Mesothelial cell of epicardium (in vitro differentiated cells): ENCODE measurements at places on chromosomes 2 and 18.

GRCh38 chr2:4963106-4963505, 729.1 kb upstream of the SOX11 start:
- H3K4me1 ChIP-seq = peaks cover 55% of the 10 kb centered on the region
- no peaks in the 10 kb centered on the region for H3K36me3 ChIP-seq
- H3K27ac ChIP-seq = peak overlapping the region; percentile 48
- H3K4me3 ChIP-seq = no peak overlapping the region
- H3K27me3 ChIP-seq = no peaks in the 10 kb centered on the region

DNA sequence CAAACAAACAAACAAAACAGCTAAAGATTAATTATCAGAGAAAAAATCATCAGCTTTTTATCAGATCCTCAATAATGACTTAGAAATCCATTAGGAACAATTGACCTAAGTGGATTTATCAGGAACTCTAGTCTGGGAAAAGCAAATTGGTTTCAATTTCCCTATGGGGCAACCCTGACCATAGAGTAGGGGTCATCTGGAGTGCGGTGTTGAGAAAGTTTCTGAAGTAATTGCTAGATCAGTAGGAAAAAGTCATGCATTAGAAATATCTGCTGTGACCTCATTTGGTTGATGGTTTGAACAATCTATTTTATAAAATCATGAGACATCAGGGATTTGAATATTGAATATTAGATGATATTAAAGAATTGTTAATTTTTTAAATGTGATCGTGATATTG, 507.9 kb downstream of the TXNL1 start:
- no peak overlapping the region for H3K4me3 ChIP-seq
- H3K27ac ChIP-seq = no peak overlapping the region
- no peaks in the 10 kb centered on the region for H3K36me3 ChIP-seq
- no peak for DNase-seq

DNA sequence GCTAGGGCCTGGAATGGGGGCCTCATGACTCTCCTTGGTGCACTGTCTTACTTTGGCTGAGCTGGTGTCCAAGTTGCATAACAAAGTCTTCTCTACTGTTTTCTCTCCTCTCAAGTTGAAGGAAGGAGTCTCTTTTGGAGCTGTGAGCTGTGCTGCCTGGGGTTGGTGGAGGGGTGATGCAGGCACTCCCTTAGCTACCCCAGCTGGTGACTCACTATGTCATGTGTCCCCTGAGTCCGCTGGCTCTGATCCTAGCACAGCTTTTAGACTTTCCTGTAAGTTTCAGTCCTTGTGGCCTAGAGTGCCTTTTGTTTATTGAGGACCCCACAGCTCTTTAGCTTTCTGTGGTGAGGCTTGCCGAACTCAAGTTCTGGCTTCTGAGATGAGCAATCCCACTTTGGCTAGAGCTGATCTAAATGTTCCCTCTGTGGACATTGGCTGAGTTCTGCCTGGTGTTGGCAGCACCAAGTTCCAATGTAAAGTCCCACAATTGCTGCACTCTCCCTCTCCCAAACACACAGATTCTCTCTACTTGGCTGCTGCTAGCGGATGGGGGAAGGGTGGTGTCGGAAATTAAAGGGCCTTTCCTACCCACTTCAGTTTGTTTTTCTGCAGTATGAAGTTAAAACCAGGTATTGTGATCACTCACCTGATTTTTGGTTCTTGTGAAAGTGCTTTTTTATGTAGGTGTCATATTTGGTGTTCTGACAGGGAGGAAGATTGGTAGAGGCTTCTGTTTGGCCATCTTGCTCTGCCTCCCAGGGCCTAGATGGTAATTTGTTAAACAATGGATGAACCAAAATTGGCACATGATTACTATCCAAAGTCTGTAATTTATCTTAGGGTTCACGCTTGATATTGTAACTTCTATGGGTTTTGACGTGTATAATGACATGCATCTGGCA, 83.2 kb downstream of the COMMD1 start:
- no peak overlapping the region for H3K27ac ChIP-seq
- no peak for DNase-seq
- no peak overlapping the region for H3K4me3 ChIP-seq
- peaks cover 4% of the 10 kb centered on the region for H3K4me1 ChIP-seq
- no peaks in the 10 kb centered on the region for H3K27me3 ChIP-seq

- no peaks in the 10 kb centered on the region for H3K36me3 ChIP-seq
- no peak overlapping the region for H3K4me3 ChIP-seq
- H3K27ac ChIP-seq = no peak overlapping the region
- peaks cover 51% of the 10 kb centered on the region for H3K4me1 ChIP-seq
- DNase-seq = no peak
- H3K27me3 ChIP-seq = no peaks in the 10 kb centered on the region
Measured at GRCh38 chr2:207162316-207162715, 3.4 kb downstream of the KLF7 start.

DNA sequence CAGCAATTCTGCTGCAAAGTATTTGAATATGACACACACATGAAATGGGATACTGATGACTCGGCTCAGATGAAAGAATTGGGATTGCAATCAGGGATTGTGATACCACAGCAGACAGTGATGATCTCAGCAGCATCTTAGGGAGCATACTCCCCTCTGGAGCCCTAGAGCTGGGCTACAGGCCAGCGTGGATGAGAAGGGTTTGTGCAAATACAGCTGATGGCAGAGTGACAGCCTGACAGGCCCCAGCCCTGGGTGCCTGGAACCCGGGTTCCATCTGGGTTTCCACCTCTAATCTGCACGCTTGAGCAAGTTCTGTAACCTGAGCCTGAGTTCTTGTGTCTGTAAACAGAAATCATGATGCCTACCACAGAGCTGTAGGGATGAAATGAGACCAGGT, 418.0 kb downstream of the LRATD1 start:
- H3K4me1 ChIP-seq = no peaks in the 10 kb centered on the region
- H3K36me3 ChIP-seq = no peaks in the 10 kb centered on the region
- DNase-seq = no peak
- no peak overlapping the region for H3K4me3 ChIP-seq
- no peak overlapping the region for H3K27ac ChIP-seq

DNA sequence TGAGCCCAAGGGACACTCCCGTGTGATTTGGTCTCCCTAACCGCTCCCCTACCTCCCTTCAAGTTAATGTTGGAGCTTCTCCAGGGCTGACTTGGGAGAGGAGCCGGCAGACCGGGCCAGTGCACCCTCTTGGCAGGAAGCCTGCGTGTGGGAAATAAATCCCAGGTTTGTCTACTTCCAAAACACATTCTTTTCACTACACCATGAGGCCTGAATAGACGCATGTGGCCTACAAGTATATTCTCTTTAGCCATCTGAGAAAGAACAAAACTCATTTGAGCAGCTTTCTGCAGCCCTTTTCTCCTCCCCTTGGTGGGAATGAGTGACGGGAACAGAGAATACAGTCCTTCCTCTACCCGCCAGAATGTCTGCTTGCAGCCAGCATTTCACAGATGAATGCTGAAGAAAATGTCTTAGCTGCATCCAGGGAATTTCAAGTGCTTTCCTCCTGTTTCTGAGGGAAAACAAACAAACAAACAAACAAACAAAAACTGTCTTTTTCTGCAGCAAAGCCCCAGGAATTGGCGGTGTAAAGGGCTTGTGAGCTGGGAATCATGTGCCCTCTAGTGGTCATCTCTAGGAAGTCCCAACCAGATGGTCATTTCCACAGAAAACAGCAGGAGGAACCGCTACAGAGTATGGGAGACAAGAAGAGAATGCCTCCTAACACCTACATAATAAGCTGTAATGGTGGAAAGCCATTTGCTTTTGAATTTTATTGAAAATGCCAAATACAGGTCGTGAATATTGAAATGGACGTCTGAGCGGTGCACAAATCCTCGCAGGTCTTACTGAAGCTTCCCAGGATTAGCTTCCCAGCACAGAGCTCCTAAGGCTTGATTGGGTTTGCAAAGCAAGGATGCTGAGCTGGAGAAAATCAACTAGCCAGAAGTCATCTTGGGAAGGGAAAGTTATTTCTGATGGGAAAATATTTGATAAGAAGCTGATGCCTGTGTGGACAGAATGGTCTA, 41.2 kb upstream of the DAPL1 start:
- peaks cover 21% of the 10 kb centered on the region for H3K4me1 ChIP-seq
- H3K4me3 ChIP-seq = peak overlapping the region; percentile 55

DNA sequence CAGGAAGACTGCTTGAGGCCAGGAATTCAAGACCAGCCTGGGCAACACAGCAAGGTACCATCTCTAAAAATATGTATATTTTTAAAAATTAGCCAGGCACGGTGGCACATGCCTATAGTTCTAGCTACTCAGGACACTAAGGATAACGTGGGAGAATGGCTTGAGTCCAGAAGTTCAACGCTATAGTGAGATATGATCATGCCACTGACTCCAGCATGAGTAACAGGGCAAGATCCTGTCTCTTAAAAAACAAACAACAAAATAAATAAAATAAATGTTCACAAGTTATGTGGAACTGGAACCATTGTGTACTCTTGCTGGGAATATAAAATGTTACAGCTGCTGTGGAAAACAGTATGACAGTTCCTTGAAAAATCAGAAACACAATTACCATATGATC, 47.2 kb downstream of the USP34 start:
- peaks cover 10% of the 10 kb centered on the region for H3K4me1 ChIP-seq
- peaks cover 8% of the 10 kb centered on the region for H3K36me3 ChIP-seq
- H3K27me3 ChIP-seq = no peaks in the 10 kb centered on the region
- DNase-seq = no peak
- H3K4me3 ChIP-seq = no peak overlapping the region

GRCh38 chr2:58006256-58006951, 40.2 kb upstream of the VRK2 start:
- no peak for DNase-seq
- H3K36me3 ChIP-seq = no peaks in the 10 kb centered on the region
- no peak overlapping the region for H3K4me3 ChIP-seq
- H3K27me3 ChIP-seq = no peaks in the 10 kb centered on the region
- no peak overlapping the region for H3K27ac ChIP-seq

- peak overlapping the region; percentile 95 for H3K27ac ChIP-seq
- H3K27me3 ChIP-seq = no peaks in the 10 kb centered on the region
- peaks cover 29% of the 10 kb centered on the region for H3K4me1 ChIP-seq
- DNase-seq = peak; percentile 64
- peaks cover 7% of the 10 kb centered on the region for H3K36me3 ChIP-seq
Measured at GRCh38 chr18:32093102-32093511, 1.4 kb downstream of the RNF138 start.

- H3K4me3 ChIP-seq = no peak overlapping the region
- no peak overlapping the region for H3K27ac ChIP-seq
Measured at GRCh38 chr18:64002581-64002980, 32.7 kb downstream of the SERPINB8 start.

GRCh38 chr2:6744038-6744437, 121.7 kb downstream of the CMPK2 start:
- no peaks in the 10 kb centered on the region for H3K36me3 ChIP-seq
- DNase-seq = no peak
- H3K27ac ChIP-seq = no peak overlapping the region
- peaks cover 8% of the 10 kb centered on the region for H3K4me1 ChIP-seq
- H3K4me3 ChIP-seq = no peak overlapping the region

DNA sequence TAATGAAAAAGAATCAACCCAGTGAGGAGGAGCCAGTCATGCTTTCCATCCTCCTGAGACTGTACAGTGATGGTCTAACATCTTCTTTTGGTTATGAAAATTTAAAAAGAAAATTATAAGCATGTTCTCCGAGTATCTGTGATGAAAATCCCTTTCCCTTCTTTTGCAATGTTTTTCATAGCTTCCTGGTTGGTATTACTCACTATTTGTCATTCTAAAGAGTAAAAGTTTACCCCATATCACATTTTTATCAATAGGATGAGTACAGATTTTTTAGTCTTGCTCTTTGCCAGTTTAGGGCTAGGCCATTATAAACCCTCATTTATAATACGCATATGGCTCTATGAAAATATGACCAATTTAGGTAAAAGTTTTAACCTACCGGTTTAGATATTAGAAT, 564.1 kb downstream of the SUCLG1 start:
- H3K4me3 ChIP-seq = no peak overlapping the region
- no peaks in the 10 kb centered on the region for H3K36me3 ChIP-seq
- DNase-seq = no peak
- H3K4me1 ChIP-seq = peaks cover 5% of the 10 kb centered on the region
- no peaks in the 10 kb centered on the region for H3K27me3 ChIP-seq
- no peak overlapping the region for H3K27ac ChIP-seq

DNA sequence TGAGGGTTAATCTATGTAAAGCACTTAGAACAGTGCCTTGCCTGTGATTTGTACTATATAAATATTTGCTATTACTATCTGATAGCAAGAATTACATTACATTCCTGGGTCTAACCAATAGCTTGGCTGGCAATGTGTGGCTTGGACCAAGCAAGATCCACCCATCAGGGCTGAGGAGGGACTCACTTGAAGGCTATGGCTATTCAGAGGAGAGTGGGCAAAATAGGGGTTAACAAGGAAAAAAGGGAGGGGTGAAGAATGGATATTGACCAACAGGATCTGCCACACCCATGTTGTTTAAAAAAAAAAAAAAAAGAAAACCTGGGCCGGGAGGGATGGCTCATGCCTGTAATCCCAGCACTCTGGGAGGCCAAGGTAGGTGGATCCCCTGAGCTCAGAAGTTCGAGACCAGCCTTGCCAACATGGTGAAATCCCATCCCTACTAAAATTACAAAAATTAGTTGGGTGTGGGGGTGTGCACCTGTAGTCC, 20.0 kb upstream of the TMBIM1 start:
- H3K36me3 ChIP-seq = no peaks in the 10 kb centered on the region
- DNase-seq = no peak
- H3K4me1 ChIP-seq = peaks cover 49% of the 10 kb centered on the region
- no peak overlapping the region for H3K4me3 ChIP-seq

DNA sequence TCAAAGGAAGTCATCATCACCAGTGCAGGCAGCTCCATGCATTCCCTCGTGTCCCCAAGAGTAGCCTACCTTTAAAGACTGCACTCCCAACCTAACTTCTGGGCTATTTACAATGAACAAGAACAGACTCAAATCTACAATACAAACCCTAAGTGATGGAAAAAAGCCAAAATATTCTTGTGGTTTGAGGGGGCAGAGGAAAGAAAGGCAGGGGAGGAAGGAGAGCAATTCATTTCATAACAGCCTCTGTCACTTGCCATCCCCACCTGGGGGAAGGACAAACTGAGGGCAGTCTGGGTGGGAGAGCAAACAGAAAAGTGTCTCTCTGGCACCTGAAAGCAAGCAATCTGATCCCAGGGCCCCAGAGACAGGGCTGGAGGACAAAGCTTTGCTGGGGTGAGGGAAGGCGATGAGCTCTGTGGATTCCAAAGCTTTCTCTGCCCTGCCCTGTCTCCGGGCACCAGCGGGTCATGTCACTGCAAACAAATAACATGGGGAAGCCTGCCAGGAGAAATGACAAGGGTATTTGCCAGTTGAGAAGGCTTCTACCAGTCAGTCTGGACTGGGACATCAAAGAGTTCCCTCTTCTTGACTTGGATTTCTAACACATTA, 528.0 kb upstream of the TNP1 start:
- H3K4me3 ChIP-seq = no peak overlapping the region
- H3K4me1 ChIP-seq = peaks cover 9% of the 10 kb centered on the region
- H3K27me3 ChIP-seq = no peaks in the 10 kb centered on the region
- H3K27ac ChIP-seq = no peak overlapping the region
